ENCODE measurements at places on chromosomes 11 and 22.

- no peak for DNase-seq
These were observed 71.7 kb upstream of the EED start for GRCh38 chr11:86172894-86173293.

DNA sequence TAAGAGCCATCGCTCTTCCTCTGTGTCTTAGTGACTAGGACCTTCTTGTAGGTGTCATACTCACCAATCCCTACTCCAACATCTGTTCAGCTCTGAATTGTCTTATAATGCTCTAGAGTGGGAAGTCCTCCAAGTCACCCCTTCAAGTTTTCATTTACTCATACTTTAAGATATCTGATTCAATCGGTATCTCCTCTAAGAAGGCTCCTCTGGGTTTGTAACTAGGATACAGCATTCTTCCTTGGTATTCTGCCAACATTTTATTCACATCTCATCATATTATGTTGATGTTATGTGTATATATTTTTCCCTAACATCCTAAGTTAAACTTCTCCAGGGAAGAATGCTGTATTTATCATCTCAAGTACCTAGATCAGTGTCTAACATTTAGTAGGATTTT is 662.1 kb downstream of the NTM start:
- DNase-seq = no peak

DNA sequence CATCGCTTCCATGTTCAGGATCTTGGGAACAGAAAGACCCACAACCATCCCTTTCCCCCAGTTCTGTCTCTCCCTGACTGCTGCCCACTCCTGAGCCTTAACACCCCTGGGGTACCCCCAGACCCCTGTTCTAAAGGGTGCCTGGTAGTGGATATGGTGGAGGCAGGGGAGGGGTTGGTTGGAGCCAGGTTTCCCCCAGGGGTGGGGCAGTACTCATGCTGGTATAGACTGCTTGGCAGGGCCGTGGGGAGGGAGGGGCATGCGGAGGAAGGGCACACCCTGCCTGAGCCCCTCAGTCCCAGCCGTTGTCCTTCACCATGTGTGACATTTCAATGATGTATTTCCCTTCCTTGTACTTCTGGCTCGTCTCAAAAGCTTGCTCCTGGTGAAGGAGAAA is 4.0 kb downstream of the YPEL4 start:
- DNase-seq = no peak

- no peak for DNase-seq
These were observed 11.2 kb downstream of the BARX2 start for GRCh38 chr11:129386795-129387397.

DNA sequence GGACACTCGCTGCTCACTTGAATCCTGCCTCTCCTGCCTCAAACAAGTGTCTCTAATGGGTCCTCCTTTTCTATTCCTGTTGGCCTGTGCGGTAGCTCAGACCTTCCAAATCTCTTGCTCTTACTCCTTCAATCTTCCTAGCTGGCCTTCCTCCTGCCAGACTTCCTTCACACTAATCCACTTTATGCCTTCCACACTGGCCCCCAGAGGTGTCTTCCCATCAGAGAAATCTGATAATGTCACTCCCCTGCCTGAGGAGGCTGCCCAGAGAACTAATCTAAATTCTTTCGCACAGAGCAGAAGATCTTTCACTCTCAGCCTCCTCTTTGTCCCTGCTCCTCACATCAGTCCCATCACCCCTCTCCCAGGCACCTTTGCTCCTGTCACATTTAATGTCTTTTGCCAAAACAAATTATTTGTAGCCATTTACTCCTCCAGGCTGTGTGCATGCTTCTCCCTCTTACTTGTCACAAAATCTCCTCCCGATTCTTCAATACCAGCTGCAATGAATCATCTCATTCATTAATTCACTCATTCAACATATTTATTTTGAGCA is 175.7 kb downstream of the MAML2 start:
- DNase-seq = no peak

GRCh38 chr22:26050079-26050478 is 119.2 kb upstream of the SEZ6L start:
- no peak for DNase-seq

DNA sequence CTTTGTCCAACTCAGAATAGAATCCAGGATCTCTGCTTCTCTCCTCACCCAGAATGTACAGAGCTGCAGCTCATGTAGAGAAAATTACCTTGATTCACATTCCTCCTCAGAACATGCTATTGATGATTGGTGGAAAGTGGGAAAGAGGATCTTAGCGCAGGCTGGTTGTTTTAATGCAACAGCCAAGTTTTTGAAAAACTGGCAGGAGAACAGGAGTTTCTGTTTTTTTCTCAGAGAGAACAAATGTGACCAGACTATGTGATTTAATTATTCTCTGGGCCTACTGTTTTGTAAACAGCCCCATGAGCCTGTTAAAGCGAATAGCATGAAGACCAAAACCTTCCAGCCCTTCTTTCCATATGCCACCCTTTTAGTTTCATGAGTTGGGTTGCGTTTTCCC is 19.1 kb upstream of the IL18BP start:
- DNase-seq = no peak

GRCh38 chr11:77471558-77472193 is 2.2 kb downstream of the PAK1 start:
- DNase-seq = peak; percentile 33

DNA sequence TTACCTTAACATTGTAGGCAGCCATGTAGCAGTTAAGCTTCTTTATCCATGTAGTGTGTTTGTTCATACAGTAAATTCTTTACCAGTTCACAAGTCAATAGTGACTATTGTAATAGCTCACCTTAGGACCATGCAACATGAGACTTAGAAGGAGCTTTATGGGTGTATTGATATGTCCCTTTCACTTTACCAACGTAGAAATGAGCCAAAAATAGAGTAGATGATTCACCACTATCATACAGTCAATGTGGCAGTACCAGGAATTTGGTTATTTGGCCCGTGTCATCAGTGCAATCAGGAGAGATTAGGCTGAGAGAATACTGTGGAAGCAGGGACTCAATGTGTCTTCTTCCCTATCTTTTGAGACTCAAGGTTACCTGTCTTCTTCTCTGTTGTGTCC is 4.7 kb downstream of the ZDHHC13 start:
- no peak for DNase-seq

DNA sequence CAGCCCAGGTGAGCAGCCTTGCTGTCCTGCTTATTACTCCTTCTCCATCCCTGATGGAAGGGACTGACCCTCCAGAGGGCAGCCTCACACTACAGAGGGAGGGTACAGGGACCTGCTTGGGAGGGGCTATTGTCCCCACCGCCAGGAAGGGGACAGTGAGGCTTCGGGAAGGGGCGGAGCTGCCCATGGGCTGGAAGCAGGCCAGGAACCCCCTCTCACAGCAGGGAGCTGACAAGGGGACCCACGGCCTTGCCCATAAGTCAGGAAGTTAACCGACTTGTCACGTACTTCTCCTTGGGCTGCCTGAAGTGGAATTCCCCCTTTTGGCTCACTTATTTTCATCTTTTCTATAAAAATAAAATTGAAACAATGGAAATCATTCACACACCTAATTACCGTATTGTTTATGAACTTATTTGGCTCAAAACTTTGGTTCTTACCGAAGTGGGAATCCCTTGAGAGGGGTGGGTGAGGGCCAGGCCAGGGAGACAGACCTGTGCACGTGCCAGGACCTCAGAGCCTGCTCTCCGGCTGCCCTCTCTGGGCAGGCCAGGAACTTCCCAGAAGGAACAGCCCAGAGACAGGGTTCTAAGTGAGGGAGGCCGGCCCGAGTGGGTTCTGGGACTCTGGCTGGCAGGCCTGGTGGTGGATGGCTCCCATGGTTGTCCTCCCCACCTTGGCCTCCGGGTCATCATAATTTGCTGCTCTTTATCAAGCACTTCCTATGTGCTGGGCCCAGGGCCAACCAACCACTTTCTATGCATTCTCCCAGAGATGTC is 5.8 kb downstream of the MGAT3 start:
- no peak for DNase-seq
